Activated CD4-positive, CD25-positive, alpha-beta regulatory T cell treated with anti-CD3 and anti-CD28 coated beads, Interleukin-2, amount 50 U/mL, for 16 hours (primary cell): ENCODE measurements at places on chromosomes 4 and X.

GRCh38 chr4:153281476-153281875 lies 63.0 kb upstream of the MND1 start:
- no peak for DNase-seq

- no peak for DNase-seq
These were observed 489.8 kb upstream of the AMOT start for GRCh38 chrX:113330416-113330815.

DNA sequence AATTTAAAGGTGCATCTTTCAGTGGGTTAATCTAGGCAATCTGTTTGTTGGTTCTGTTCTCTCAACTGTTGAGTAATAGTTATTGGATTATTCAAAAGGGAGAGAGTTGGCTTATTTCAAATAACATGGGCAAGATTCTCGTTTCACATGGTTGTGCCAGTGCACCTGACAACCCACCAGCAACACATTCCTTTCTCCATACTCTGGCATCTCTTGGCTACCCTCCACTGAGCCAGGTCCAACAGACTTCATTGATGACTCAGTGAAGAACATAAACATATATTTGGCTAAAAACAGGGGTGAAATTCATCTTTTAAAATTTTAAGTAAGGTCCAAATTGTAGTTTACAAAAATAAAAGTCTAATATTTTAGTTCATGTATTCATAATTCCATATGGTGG lies 967.2 kb downstream of the RPA4 start:
- DNase-seq: no peak

- no peak for DNase-seq
These were observed 122.1 kb upstream of the DIPK2B start for GRCh38 chrX:45322820-45323219.

GRCh38 chrX:54745676-54746075 lies 52.4 kb downstream of the ITIH6 start:
- DNase-seq: no peak

DNA sequence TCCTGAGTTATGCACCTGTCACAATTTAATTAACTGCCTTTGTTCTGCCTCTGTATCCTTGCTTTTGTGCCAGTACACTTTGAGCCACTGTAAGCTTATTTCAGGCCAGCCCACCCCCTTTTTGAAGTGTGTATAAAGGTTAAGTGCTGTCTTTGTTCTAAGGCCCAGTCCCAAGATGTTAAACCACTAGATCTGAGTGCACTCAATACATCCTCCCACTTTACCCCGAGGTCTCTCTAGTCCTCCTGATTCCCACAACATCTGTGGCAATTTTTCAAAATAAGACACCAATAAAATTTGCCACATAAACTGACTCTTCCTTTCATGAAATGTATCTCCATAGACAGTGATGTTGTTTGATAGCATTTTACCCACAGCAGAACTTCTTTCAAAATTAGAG lies 124.1 kb upstream of the SPIN4 start:
- no peak for DNase-seq

- DNase-seq: no peak
These were observed 241.2 kb downstream of the ANK2 start for GRCh38 chr4:113290666-113291065.

DNA sequence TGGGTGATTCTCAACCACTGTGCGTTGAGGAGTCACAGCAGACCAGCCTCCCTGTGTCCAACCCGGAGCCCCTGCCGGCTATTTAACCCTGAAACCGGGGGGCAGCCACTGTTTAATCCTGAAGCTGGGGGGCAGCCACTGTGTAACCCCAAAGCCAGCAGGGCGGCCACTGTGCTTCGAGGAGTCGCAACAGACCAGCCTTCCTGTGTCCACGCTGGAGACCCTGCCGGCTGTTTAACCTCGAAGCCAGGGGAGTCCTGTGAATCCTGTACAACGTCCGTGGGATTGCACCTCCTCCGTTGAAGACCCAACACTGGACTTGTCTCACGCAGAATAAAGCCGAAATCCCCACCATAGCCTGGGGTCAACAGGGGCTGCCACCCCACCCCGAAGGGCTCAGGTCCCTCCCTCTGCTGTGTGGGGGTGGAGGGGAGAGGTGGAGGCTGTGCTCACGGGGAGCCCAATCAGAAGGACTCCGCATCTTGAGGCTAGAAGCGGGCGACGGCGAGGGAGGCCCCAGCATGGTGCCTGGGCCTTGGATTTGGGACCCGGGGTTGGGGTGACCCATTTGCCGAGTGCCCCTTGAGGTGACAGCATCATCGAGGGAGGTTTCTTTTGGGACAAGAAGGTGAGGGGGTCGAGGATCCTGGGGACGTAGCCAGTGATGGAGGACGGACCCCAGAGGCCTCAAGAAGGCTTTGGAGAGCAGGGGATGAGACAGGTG lies 94.9 kb downstream of the ADRA2C start:
- DNase-seq: no peak

GRCh38 chr4:36251983-36252382 lies 7.7 kb upstream of the ARAP2 start:
- no peak for DNase-seq

GRCh38 chr4:32268863-32269262 lies 1548.7 kb downstream of the PCDH7 start:
- no peak for DNase-seq

- DNase-seq: no peak
These were observed 567.8 kb upstream of the CPEB2 start for GRCh38 chr4:14434483-14434882.

DNA sequence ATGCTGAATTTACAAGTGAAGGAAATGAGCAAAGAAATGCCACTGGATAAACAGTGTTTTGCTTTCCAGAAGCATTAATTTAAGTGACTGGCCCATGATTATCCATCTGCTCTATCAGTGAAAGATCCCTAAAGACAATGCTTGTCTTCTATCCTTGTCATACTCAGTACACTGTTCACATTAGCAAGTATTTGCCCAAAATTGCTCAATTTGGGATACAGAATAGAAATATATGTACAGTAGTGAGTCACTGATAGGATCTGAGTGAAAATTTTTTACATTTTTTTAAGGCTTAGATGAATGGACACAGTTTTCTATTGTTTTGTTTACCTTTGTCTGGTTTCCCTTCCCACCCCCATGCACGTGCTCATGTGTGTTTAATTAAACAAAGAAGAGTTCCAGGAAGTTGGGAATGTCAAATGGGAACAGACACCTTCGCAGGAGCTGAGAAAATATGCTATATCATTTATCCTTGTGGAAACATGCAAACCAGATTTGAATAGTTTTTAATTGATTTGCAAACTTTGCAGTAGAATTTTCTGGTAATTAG lies 656.3 kb downstream of the RPA4 start:
- no peak for DNase-seq

DNA sequence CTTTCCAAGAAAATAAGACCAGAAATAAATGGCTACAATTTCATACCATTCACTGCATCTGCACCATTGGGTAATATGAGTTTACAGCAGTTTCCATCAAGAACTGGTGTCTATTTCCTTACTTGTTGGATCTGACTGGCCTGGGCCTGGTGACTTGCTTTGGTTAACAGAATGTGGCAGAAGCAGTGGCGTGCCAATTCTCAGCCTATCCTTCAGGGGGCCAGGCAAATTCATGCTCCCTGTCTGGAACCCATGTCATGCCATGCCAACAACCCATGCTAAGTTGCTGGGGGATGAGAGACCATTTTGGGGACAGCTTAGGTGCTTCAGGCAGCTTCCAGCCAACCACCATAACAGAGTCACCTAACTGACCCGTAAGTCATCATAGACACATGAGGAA lies 656.7 kb downstream of the SPOCK3 start:
- no peak for DNase-seq

GRCh38 chrX:2676794-2677675 lies 14.1 kb upstream of the CD99 start:
- DNase-seq: no peak

DNA sequence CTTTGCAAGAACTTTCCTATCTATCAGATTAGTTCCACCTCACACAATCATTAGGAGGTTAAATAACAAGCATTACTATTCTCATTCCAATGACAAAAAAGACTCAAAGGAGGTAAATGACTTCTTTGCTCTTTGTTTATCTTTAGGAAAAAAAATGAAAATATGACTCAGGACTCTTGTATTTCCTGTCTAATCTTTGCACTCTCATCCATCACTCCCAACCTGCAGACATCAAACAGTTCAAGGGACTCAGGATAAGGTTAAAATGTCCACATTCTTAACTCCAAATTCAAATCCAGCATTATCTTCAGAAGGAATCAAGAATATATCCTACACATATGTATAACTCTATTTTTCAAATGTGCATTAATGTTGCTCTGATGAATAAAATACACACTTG lies 139.6 kb downstream of the UNC5C start:
- DNase-seq: no peak

DNA sequence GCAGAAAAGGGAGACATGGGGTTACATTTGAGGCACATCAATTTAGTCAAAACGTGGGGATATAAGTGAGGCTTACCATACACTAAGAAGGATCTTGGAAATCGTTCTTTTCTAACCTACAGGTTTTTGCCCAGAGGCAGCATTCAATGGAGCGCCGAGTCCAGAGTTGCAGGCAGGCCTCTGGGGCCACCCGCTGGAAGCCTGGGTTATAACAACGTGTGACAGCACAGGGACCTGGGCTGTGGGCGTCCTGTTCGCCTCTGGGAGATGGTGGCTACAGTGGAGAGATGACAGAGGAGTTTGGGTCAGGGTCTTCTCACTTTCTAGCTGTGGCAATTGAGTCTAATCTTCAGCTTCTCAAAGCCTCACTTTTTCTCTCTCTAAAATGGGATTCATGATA lies 53.9 kb downstream of the ENPP6 start:
- no peak for DNase-seq

DNA sequence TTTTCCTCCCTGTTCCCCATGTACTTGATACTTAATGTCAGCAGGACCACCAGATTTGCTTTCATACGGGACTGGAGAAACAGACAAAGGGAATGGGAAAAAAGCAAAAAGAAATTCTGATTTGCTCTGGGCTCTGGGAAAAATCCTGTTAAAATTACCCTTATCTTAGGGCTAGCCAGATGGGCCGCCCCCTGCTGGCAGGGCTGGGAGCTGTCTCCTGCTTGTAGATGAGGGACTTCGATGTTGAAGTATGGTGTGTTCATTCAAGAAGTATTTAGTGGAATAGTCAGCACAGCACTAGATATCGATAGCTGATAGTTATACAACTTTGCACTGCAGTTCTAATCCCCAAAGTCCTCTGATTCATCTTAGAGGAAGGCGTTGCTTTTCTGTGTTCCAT lies 45.8 kb downstream of the BCORL1 start:
- DNase-seq: peak; percentile 13

- DNase-seq: no peak
These were observed 646.5 kb upstream of the ACTRT1 start for GRCh38 chrX:128698573-128699181.

- DNase-seq: no peak
These were observed 337.6 kb downstream of the PCDH18 start for GRCh38 chr4:137194670-137195069.

- DNase-seq: no peak
These were observed 66.8 kb downstream of the RTL9 start for GRCh38 chrX:110425222-110426154.

DNA sequence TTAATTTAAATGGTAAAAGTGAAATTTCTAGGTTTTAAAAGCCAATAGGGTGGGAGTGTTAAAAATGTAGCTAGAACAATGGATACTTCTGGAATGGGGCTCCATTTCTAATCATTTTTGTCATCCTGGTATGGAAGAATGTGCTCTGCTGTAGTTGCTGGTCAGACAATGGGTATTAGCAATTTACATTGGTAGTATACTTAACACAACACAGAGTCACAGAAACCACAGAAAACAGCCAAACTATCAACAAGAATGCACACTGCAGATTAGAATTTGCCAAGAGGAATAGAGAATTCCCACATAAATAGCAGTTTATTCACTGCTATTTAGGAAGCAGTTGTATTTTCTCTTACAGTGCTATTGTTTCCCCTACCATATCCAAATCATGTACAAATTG lies 319.6 kb downstream of the PPP3CA start:
- no peak for DNase-seq

- no peak for DNase-seq
These were observed 17.2 kb downstream of the RHOH start for GRCh38 chr4:40214038-40214437.

- DNase-seq: no peak
These were observed 99.4 kb downstream of the WFS1 start for GRCh38 chr4:6369035-6369434.

GRCh38 chr4:171524903-171525302 lies 288.3 kb upstream of the GALNTL6 start:
- DNase-seq: no peak

DNA sequence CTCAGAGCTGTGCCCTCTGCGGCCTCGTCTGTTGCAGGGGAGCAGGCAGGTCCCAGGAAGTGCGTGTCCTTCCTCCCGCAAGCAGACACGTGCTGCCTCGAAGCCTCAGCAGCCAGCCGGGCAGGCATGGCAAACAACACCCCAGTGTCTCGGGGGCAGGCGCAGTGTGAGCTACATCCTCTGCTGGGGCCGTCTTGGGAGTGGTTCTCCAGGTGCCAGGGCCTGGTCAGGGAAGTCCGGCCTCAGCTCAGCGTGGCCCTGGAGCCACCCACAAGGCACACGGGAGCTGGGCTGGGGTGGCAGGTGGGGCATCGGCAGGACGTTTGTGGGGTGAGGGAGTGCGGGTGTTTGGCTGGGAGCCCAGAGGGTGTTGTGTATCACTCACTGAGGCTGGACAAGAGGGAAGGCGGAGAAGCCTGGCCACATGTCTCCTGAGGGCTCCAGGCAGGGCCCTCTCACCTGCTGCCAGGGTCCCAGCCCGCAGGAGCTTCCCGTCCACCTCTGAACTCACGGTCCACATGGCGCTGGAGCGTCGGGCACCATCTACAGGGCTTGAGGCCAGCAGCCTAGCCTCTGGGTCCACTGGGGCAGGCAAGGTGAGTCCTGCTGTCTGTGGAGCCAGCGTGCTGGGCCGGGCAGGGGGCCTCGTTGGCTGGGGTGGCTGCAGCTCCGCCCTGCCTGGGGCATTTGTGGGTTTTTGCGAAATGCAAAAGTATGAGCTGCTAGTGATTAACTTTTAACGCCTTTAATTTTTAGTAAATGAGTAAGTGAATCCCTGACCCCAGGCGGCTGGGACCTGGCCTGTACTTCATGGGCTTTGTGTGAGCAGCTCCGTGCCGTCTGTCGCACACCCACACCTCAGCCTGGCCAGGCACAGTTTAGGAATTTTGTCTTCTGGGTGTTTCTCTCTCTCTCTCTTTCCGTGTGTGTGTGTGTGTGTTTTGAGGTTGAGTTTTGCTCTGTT lies 17.3 kb upstream of the UVSSA start:
- DNase-seq: no peak

GRCh38 chr4:77671051-77671450 lies 65.4 kb downstream of the CXCL13 start:
- DNase-seq: no peak
